ENCODE measurements at places on chromosomes 6 and 20. TPM values are rescaled to one million over a fixed set of nuclear protein-coding genes. Genes with fewer than 3 reads are reported as not detected.
A peak's percentile ranks its signal among the peaks of the same experiment; 100 is the strongest.

GFRAL gene
- not detected for total RNA-seq

TRDN gene
- not detected for total RNA-seq

IL17F gene
- not detected for total RNA-seq

HTR1B gene
- under 0.01 TPM for total RNA-seq

GRCh38 chr6:152204591-152204990 is 397.1 kb downstream of the ESR1 start:
- DNase-seq: no peak

DNA sequence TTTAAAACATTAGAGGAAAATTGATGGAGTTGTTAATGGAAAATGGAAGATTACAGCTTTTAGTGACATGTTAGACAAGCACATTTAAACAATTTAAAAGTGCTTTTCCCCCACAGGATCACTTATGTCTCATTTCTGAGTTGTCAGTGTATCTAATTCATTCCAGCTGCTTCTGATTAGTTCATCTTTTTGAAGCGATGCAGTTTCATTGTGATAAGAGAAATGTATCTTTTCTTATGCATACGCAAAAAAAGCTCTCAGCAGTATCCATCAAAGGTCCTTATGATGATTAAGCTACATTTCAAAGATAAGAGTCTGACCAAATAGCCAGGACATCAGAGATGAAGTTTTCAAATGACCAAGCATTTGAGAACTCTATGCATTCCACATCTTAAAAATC is 572.6 kb upstream of the SYNCRIP start:
- no peak for DNase-seq

- no peak for DNase-seq
Observed at GRCh38 chr6:8858854-8859331, 423.5 kb upstream of the SLC35B3 start.

- no peak for DNase-seq
Observed at GRCh38 chr6:46979206-46979605, 57.5 kb upstream of the ADGRF5 start.

DNA sequence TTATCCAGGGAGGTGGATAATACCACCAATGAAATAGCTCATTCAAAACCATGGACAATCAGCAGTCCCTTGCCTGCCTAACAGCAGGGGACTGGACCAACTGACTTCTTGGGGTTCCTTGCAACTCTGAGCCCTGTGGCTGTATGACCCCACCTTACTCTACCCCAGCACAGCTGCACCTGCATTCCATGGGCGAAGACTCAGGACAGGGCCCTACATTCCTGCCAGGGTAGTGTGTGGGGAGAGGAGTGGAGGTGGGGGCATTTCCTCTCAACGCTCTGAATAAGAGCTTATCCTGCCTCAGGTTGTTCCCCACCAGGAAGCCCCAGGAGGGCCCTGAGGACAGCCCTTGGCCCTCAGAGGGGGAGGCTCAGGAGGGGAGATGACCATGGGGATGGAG is 30.8 kb upstream of the HMGA1 start:
- no peak for DNase-seq

DNA sequence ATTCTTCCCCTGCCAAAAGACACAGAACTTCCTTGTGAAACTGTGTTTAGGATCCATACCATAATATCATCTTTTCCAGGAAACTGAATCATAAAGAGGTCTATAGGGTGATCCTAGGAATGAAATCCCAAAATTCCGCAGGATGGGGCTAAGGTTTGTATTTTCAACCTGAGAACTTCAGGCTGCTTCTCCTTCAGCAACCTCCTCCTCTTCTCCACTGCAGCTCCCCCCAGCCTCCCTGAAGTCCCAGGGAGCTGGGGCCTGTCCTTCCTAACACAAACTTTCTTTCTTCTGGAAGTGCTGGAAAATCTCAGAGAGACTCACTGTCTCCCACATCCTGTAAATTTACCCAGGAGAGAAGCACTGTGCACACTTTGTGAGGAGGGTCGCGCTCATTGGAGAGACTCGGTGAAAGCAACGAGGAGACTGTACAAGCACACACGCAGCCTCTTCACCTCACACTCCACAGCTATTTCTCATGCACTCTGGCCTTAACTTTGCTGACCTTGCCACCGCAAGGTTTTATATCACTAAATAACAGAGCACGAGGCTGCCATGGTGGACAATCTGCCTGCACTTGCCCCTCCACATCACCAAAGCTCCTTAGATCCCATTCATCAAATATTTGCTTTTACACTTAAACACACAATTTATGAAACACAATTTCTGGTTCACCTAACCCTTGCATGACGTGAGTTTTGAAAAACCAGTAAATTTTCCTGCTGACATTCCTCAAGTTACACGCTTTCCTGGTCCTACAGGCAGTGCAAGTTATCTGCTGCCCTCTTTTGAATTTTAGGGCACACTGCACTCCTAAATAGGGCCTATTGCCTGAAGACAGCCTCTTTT is 14.3 kb downstream of the ID4 start:
- peak; percentile 65 for DNase-seq

GRCh38 chr6:159977255-159977903 is 8.5 kb downstream of the IGF2R start:
- DNase-seq: no peak

DNA sequence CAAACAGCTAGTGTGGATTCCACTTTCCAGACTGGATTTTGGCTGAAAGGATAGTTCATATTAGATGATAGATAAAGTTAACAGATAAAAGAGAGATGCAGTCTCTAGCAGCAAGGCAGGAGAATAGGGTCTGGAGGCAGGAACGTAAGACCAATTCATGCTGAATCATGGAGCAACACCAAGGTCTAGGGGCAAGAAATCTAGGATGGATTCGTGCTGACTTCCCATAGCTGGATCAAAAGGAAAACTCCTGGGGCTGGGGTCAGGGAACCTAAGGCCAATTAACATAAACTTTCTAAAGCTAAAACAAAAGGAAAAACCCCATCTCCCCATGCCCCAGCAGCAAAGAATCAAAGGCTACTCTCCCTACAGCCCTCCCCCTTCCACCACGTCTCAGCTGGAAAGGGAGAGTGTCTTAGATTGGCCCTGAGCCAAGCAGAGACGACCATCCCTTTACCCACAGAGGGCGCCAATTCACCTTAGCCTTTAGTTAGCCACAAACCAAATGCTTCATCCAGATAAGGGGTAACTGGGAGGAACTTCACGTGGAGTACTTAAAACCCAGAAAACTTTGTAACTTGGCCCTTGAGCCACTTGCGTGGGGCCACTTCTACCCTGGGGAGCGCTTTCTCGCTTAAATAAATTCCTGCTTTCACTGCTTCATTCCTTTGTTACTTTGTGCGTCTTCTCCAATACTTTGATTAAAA is 7.6 kb downstream of the TREM1 start:
- peak; percentile 70 for DNase-seq

- DNase-seq: no peak
Observed at GRCh38 chr6:21609881-21610329, 16.4 kb downstream of the SOX4 start.

DNA sequence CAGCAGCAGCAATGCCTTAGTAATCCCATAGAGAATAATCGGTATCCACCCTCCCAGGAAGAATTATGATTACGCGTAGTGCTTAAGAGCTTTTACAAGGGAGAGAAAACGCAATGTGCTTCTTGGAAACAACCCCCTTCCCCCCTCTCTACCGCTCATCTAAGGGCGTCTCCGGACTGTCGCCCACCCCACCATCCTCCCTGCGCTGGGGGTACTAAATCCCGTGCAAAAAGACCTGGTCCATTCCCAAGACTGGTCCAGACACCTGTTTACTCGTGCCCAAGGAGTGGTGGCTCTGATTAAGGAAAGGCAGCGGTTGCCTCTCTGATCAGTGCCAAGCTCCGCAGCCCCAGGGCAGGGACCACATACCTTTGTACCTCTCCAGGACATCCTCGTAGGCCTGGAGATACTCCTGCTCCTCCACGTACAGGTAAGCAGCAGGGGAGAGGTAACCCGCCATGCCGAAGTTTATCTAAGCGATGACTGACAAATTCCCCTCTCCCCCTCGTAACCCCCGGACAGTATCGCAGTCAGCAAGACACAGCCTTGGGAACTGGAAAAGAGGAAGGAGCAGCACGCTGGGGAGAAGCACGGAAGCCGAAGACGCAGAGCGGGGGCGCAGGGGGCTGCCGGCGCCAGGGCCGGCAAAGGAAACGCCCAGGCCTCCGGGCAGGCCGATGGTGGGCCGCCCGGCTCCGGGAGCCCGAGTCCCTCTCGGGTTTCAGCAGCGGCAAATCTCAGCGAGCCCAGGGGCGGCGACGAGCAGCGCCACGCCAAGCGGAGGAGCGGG is 112.0 kb upstream of the BEND6 start:
- DNase-seq: no peak

GRCh38 chr6:134909701-134910592 is 40.0 kb downstream of the ALDH8A1 start:
- DNase-seq: no peak

DNA sequence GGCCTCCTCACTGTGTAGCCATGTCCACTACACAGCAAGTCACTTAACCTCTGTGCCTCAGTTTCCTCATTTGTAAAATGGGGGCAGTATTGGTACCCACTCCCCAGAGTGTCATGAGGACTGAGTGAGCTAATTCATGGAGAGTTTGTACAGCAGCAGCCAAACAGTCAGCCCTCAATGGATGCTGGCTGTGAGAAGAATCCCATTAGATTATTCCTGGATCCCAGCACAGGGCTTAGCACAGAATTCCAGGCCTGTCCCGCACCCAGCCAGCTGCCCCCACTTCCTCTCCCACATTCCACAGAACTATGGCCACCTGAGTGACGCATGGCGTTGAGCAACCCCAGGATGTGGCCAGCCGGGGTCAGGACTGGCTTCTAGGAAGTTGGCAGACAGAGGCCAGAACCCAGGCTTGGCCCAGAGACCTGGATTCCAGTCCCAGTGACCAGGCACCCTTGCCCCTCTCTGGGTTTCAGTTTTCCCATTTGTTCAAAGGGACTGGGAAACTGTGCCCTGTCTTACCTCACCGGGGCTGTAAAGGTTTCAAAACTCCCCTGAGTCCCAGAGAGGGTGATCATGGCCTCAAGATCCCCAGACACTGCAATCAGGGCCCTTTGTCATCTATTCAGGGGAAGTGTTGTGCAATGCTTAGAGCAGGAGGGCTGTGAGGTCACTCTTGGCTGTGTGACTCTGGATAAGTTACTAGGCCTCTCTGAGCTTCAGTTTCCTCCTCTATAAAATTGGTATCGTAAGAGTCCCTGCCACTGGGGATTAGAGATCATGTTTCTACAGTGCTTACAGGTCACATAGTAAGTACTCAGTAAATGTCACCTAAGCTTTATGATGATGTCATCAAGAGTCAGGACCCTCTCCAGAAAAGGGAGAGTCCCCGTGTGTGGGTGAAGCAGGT is 3.0 kb upstream of the TGM2 start:
- peak; percentile 82 for DNase-seq

DNA sequence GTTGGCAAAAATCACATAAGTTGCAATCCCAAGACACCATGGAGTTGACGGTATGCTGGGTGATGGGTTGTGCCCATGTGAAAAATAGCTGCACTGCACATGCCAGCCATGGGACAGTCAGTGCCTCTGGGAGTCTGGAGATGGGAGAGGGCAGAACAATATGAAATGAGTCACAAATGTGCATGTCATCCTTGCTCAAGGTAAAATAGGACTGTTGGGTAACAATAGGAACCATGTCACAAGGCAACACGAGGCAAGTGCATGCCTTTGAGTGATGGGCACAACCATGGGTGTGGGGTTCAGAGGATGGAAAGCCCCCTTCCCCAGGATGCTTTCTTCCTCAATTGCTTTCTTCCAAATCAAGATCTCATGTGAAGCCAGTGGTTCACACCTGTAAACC is 70.5 kb upstream of the PIM1 start:
- DNase-seq: peak; percentile 78

GRCh38 chr20:64109831-64110391 is 2.5 kb upstream of the NPBWR2 start:
- no peak for DNase-seq

- DNase-seq: no peak
Observed at GRCh38 chr6:4965562-4966389, 38.1 kb downstream of the RPP40 start.

DNA sequence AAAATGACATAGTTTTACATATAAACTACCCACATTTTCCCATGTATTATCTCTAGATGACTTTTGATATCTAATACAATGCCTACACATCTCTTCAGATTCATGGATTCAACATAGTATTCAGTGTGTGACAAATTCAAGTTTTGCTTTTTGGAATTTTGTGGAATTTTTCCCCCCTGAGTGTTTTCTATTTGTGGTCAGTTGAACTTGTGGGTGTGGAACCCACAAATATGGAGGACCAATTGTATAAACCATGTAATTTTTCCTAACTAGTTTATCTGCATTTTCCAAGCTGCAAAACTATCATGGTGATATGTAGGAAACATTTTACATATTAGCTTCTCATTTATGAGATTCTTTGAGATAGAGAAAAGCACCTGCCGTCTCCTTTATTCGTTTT is 374.3 kb upstream of the SOX4 start:
- no peak for DNase-seq

- DNase-seq: no peak
Observed at GRCh38 chr6:152977556-152977955, 5.3 kb downstream of the FBXO5 start.

Data from bronchial epithelial cell (primary cell).